Stimulated activated naive CD8-positive, alpha-beta T cell treated with anti-CD3 and anti-CD28 coated beads, Interleukin-15, amount 100 ng/mL, for 72 hours (primary cell): ENCODE measurements at places on chromosomes 12 and 14.
A peak's percentile ranks its signal among the peaks of the same experiment; 100 is the strongest.

- DNase-seq: no peak
Measured at GRCh38 chr14:74548881-74549280, 55.3 kb downstream of the ISCA2 start.

- no peak for DNase-seq
Measured at GRCh38 chr12:116213014-116213413, 64.5 kb downstream of the MED13L start.

GRCh38 chr14:88599761-88600439 is 37.1 kb downstream of the ZC3H14 start:
- DNase-seq: peak; percentile 63

DNA sequence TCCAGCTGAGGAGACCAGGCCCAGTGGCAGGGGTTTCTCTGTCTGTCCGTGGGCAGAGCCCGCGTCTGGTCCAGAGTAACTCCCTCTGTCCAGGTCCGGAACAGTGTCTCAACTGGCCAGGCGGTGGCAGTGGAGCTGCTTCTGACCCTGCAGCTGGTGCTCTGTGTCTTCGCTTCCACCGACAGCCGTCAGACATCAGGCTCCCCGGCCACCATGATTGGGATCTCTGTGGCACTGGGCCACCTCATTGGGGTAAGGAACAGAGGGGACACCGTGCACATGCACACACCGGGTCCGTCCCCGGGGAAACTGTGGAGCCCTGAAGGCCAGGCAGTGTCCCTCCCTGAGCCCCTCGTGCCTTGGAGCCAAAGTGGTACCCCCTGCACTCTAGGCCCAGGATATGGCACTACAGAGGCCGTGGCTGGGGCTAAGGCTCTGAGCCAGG is 1.5 kb downstream of the AQP6 start:
- no peak for DNase-seq

DNA sequence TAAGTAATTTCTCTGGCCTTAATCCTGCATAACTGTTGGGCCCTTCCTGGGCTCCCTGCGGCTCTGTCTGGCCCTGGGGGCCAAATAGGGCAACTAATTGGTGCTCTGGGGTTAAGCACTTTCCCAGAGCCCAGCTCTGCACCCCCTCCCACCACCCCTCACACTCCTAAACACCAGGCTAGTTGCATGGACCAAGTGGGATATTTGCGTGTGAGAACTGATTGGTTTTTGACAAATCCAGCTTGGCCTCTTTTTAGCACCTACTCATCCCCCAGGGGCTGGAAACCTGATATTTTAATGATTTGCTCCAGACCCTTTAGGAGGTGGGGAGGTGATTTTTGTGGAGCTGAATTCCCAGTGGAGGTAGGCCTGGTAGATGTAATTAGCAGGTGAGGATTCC is 91.9 kb downstream of the DICER1 start:
- no peak for DNase-seq

DNA sequence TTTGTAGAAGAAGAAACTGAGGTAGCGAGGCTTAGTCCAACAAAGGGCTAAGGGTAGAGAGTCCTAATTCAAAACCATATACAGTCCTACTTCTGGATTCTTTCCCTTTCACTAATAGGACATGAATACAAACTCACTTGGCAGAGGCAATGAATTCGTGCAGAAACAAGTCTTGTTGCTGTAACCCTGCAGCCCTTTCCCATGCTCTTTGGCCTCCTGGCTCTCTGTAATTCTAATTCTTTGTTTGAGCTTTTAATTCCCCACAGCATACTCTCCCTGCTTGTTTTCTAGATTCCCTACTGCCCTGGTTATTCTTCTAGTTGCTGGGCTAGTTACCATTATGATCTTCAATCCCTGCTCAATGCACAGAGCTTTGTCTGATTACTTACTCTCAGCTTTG is 381.4 kb downstream of the ETNK1 start:
- no peak for DNase-seq

- no peak for DNase-seq
Measured at GRCh38 chr14:39219075-39219499, 14.6 kb upstream of the MIA2 start.

- no peak for DNase-seq
Measured at GRCh38 chr14:33589334-33589733, 361.5 kb downstream of the EGLN3 start.

DNA sequence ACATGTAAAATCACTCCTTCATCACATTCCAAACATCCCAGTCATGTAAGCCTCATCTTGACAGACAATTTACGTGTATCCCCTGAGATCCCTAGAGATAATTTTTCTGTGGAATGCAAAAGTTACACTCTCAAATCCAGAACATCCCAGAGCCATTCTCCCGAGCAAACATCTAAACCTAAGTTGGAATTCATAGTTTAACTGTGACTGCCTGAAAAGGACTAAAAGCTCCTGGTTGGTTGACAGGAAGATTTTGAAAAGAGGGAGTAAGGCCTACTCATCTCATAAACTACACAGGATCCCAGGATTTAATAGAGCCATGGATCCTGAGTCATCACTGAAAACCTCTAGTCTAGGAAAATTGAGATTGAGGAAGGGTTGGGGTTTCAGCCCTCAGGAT is 123.6 kb downstream of the SCN8A start:
- DNase-seq: no peak

DNA sequence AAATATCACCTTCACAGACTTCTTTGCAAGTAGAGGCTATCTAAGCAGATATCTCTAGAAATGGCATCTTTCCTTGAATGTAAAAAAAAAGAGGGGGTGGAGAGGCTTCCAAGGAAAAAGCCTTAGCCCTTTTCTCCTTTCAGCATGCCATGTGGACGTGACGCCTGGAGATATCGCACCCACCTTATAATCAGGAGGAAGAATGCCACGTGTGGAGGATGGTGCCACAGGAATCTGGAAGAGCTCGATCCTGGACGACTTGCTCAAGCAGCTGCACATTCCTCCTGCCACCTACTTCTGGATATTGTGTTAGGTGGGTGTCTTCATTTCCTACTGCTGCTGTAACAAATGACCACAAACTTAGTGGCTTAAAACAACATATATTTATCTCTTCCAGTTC is 203.6 kb downstream of the NUAK1 start:
- no peak for DNase-seq

GRCh38 chr12:119399301-119399700 is 64.8 kb downstream of the CCDC60 start:
- no peak for DNase-seq

GRCh38 chr12:129257524-129257923 is 404.2 kb downstream of the GLT1D1 start:
- no peak for DNase-seq

DNA sequence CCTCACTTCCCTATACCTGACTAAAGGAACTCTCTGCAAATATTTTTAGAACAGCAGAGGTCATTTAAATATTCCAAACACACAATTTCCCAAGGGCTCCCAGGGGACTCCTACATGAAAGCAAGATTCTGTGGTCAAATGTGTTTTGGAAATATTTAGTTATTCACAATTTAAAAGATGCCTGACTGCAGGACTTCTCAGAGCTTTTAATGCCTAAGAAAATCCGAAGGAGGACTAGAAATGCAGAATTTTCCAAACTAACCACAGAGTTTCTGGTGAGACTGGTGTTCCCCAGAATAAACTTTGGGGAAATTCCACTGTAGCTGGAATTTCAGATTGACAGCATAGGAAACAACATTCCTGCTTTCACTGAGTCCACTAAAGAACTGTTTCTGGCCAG is 84.8 kb upstream of the MAP1LC3B2 start:
- DNase-seq: no peak

GRCh38 chr14:30456296-30456695 is 102.7 kb upstream of the G2E3 start:
- no peak for DNase-seq

- DNase-seq: no peak
Measured at GRCh38 chr12:104469066-104469465, 12.3 kb downstream of the CHST11 start.

DNA sequence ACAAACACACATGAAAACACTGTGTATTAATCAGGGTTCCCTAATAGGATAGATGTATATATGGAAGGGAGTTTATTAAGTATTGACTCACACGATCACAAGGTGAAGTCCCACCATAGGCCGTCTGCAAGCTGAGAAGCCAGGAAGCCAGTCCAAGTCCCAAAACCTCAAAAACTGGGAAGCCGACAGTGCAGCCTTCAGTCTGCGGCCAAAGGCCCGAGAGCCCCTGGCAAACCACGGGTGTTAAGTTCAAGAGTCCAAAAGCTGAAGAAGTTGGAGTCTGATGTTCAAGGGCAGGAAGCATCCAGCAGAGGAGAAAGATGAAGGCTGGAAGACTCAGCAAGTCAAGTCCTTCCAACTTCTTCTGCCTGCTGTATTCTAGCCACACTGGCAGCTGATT is 1085.0 kb upstream of the TMEM132C start:
- DNase-seq: no peak

GRCh38 chr12:15270591-15270990 is 49.4 kb upstream of the RERG start:
- no peak for DNase-seq

- DNase-seq: no peak
Measured at GRCh38 chr14:64196814-64197411, 97.3 kb downstream of the ESR2 start.

DNA sequence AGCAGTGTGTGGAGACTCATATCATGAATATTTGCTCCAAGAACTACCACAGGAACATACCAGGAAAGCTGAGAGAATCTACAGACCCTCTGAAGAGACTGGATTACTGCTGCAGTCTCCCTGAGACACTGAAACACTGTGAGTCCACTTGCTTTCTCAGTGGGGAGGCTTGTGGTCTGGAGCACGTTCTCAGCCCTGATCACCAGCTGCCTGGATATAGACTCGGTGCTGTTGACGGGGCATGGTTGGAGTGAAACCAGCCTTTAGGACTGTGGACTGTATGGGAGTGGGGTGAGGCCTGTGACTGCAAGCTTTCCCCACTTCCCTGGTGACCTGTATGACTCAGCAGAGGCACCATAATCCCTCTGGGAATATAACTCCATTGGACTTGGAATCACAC is 525.8 kb upstream of the FBXO33 start:
- no peak for DNase-seq

- no peak for DNase-seq
Measured at GRCh38 chr12:31029916-31030562, 43.6 kb upstream of the DDX11 start.

GRCh38 chr12:51848326-51848727 is at the start of gene FIGNL2:
TSS of gene FIGNL2 (minus strand) at chr12:51848718. CDS start at chr12:51822413, 26,305 bp downstream.
- no peak for DNase-seq

GRCh38 chr12:113537046-113537750 is 65.5 kb upstream of the LHX5 start:
- no peak for DNase-seq

DNA sequence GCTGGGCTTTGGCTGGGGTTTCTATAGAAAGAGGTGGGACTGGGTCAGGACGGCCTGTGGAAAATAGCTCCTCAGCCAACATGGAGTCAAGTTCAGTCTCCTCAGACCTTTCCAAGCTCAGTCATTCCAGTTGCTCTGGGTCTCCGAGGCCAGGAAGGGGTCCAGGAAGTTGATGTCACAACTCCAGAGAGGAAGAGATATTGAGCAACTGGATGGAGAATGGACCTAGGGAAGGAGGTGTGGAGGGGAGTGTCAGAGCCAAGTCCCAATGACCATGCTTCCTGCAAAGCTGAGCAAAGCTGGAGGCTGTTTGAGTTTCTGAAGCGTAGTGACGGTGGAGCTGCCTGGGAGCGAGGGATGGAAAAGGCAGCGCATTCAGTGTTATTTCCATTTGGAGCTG is 86.1 kb downstream of the SLC24A4 start:
- no peak for DNase-seq

DNA sequence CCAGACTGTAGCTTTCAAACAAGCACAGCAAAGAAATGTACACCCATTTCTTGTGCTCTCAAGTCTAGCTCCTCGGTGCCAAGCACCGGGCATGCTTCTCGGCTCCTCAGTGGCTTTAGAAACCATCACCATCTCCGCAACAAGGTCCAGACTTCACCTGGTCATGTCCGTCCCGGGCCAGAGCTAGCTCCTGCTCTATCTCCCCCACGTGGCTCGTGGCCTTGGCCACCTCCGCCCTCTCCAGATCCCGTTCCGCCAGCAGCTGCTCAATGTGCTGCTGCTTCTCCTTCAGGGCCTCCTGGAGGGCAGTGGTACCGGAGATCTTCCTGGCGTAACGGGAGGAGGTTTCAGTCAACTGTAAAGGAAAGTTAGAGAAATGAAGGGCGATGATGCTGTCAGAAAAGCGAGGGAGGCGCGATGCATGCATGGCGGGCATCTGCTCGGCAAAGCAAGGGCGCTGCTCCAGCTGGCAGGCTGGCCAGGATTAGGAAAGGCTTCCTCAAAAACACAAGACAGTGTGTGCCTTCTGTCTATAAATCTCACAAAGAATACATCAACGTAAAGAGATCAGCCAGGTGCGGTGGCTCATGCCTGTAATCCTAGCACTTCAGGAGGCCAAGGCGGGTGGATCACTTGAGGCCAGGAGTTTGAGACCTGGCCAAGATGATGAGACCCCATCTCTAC is 67.4 kb downstream of the CLIP1 start:
- DNase-seq: no peak

- DNase-seq: no peak
Measured at GRCh38 chr14:91693346-91693745, 38.5 kb downstream of the CATSPERB start.

DNA sequence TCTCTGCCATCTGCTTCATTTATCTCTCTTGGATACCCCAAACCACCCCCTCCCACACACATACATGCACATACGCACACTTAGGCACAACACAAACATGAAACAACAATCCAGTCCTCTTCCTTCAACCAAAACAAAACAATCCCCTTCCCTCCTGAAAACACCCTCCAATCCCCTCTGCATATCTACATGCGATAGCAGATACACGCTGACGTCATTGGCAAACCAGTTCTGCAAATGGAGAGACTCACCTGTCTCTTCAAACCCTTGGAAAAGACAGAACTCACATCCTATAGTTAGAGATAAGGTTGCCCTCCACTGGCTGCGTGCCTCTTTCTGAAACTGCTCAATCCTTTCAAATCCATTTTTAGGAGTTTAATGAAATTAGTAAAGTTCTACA is 37.2 kb upstream of the RMST start:
- no peak for DNase-seq

- no peak for DNase-seq
Measured at GRCh38 chr12:1350055-1350933, 244.1 kb downstream of the FBXL14 start.

DNA sequence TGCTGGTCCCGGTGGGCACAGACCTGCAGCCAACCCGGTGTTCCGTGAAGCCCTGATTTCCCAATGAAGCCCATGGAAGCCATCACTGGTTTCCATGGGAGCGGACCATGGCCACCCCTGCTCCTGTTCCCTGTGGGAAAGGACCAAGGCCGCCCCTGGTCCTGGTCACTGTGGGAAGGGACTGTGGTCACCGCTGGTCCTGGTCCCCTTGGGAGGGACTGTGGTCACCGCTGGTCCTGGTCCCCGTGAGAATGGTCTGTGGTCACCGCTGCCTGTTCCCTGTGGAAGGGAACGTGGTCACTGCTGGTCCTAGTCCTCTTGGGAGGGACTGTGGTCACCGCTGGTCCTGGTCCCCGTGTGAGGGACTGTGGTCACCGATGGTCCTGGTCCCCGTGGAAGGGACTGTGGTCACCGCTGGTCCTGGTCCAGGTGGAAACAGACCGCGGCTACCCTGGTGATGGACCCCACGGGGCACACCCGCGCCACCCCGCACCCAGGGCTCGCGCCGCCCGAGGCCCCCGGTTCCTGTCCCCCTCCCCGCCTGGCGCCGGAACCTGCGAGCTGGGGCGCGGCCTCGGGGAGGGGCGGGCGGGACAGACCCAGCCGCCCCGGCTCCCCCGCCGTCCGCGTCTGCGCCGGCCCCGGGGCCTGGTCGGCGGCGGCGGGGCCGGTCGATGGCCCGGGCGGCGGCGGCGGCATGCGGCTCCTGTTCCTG is at the start of gene GLT1D1:
GLT1D1 (plus strand) TSS at position 594 of the 715 bp plus-strand sequence; CDS start at position 698, 104 bp downstream.
- no peak for DNase-seq

- no peak for DNase-seq
Measured at GRCh38 chr14:104016873-104017650, 68.4 kb upstream of the ASPG start.
